ENCODE measurements at places on chromosomes 5 and 9.

GRCh38 chr9:68750255-68750654 lies 45.2 kb downstream of the PIP5K1B start:
- no peak for DNase-seq

GRCh38 chr9:21481470-21482056 lies 550 bp downstream of the IFNE start:
- no peak for DNase-seq

DNA sequence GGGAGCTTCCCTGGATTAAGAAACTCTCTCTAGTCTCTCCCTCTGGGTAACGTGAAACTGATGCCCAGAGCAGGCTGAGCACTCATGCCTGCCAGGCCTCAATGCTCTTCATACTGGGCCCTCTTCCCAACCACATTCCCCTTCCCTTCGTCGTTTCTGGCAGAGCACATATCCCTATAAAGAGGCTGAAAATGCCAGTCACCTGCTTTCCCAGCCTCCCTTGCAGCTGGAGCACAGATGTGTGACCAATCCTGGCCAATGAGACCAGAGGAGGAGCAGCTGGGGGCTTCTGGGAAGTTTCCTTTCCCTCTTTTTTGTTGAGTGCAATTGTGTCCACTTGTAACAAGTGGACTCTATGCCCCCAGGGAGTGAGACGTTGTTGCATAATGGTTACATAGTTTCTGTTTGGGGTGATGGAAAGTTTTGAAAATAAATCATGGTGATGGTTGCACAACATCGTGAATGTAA lies 30.2 kb upstream of the SMIM23 start:
- DNase-seq = peak; percentile 40

DNA sequence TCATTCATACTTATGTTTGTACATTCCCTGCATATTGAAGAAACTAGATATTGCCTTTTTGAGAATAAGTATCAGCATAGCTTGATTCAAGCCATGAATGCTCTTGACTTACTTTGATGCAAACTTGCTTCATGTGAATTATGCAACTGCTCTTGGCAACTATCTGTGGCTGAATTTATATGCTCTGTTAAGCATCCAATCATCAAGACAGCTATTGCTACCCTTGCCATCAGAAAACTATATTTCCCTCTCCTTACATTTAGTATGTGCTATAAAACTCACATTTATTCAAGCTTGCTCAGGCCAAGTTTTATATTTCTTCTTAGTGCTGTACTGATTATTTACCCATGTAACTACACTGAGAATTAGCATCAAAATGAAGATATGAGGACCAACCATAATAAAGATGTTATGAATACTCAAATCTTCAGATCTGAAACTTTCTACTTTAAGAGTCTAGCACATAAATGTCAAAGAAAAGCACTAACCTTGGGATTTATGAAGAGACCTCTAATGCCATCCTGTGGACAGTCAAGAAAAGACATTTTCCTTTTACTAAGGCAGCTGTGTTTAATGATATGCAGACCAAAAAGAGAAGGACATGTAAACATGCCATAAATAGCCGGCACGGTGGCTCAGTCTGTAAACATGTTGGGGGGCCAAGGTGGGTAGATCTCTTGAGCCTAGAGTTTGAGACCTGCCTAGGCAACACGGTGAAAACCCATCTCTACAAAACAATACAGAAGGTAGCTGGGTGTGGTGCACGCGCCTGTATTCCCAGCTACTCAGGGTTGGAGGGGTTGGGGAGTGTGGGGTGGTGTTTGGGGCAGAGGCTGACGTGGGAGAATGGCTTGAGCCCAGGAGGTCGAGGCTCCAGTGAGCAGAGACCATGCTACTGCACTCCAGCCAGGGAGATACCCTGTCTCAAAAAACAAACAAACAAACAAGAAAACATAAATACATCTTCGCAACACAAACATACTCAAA lies 267.0 kb upstream of the TYRP1 start:
- no peak for DNase-seq

- DNase-seq = no peak
Observed at GRCh38 chr5:59500014-59500413, 393.5 kb downstream of the PDE4D start.

- peak; percentile 47 for DNase-seq
Observed at GRCh38 chr5:74275171-74275992, 365.1 kb downstream of the ENC1 start.

DNA sequence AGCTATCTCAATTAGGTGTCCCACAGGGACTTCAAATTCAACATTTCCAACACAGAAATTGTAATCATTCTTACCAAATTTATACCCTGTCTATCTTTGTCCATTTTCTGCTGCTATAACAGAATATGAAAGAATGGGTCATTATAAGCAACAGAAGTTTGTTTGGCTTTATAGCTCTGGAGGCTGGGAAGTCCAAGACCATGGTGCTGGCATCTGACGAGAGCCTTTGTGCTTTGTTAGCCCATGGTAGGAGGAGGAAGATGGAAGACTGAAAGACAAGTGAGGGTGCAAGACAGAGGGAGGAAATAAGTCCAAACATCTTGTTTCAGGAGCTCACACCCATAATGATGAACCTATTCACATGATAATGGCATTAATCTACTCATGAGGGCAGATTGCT lies 72.2 kb downstream of the CWC27 start:
- DNase-seq = no peak

- DNase-seq = no peak
Observed at GRCh38 chr5:94849324-94849723, 230.9 kb downstream of the SLF1 start.

GRCh38 chr5:102278231-102278630 lies 17.9 kb downstream of the SLCO4C1 start:
- DNase-seq = no peak

DNA sequence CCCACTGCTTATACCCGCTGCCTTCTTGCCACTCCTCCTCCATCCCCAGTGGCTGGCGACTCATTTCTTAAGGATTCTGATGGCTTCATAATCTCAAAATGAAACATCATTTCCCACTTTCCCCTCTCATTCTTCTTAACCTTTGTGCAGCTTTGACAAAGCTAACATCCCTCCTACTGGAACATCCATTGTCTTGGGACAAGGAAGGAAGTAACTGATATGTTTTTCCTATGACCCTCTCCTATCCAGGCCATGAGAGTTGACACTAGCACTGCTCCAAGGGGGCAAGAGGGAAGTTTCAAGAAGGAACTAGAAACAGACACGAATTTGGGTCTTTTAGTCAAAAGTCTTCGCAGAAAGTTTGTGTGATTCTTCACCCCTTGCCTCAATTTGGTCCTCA lies 71.7 kb upstream of the SNX2 start:
- no peak for DNase-seq

DNA sequence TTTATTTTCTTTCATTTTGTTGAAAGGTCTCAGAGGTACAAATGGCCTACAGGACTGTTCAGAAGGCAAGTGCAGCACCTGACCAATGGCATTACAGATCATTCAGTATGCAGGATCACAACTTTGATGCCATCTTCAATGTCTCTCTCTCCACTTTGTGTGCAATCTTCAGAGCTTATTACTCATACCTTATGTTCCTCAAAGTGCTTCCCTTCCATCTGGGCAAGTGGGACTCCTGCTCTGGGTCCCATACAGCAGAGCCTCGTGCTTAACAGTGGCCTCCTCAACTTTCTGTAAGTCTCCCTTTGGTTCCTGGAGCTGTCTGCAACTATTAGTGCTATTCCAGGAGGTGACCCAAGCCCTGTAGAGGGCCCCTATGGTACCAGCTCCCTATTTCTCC lies 358.4 kb upstream of the RPS23 start:
- no peak for DNase-seq

- DNase-seq = no peak
Observed at GRCh38 chr9:17900606-17901005, 321.7 kb downstream of the SH3GL2 start.

- no peak for DNase-seq
Observed at GRCh38 chr9:122016744-122017143, 76.4 kb downstream of the TTLL11 start.

- no peak for DNase-seq
Observed at GRCh38 chr5:149747141-149747832, 17.2 kb downstream of the PPARGC1B start.

GRCh38 chr9:12363439-12363838 lies 329.7 kb upstream of the TYRP1 start:
- DNase-seq = no peak

- DNase-seq = no peak
Observed at GRCh38 chr9:126561582-126561981, 52.1 kb upstream of the LMX1B start.

GRCh38 chr5:125372694-125373631 lies 626.5 kb upstream of the ZNF608 start:
- DNase-seq = peak; percentile 69

- DNase-seq = no peak
Observed at GRCh38 chr9:27485158-27485557, 38.9 kb upstream of the IFNK start.

DNA sequence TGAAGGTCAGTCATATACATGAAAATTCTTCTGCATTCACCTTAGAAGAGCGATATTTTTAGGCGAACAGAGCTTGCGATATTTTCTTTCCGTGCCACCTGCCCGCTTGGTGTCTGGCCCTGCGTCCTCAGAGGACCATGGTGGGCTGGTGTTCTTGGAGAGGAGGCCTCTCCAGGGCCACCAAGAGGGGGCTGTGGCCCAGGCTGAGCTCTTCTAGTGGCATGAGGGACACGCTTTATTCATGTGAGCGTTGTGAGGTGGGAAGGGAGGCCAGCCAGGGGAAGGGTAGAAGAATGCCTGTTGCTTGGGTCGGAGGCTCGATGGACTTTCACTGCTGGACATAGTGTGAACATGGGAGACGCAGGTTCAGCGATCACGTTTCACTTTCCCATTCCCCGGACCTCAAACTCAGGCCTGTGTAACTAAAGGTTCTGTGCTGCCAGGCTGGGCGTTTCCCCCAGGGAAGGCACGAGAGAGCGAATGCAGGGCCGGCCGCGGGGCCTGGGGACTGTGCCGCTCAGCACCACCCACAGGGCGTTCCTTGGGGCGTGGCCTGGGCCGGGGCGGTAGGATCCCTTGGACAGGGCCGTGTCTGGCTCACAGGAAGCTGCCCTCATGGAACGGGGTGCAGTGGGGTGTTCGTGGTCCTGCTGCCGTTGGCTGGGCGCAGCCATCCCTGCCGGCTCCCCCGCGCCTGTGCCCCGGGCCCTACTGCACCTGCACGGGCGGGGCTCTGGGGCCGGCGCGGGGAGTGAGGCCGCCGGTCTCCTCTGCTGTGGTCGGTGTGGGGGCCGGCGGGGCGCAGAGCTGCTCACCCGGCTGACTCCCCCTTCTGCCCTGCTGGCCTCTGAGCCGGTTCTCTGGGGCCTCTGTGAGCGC lies 40.7 kb upstream of the CLPTM1L start:
- peak; percentile 60 for DNase-seq

- no peak for DNase-seq
Observed at GRCh38 chr9:69073103-69073502, 37.6 kb downstream of the FXN start.

- peak; percentile 68 for DNase-seq
Observed at GRCh38 chr5:126138281-126138931, 284.8 kb upstream of the GRAMD2B start.

- peak; percentile 43 for DNase-seq
Observed at GRCh38 chr9:20604562-20604961, 17.7 kb downstream of the MLLT3 start.

DNA sequence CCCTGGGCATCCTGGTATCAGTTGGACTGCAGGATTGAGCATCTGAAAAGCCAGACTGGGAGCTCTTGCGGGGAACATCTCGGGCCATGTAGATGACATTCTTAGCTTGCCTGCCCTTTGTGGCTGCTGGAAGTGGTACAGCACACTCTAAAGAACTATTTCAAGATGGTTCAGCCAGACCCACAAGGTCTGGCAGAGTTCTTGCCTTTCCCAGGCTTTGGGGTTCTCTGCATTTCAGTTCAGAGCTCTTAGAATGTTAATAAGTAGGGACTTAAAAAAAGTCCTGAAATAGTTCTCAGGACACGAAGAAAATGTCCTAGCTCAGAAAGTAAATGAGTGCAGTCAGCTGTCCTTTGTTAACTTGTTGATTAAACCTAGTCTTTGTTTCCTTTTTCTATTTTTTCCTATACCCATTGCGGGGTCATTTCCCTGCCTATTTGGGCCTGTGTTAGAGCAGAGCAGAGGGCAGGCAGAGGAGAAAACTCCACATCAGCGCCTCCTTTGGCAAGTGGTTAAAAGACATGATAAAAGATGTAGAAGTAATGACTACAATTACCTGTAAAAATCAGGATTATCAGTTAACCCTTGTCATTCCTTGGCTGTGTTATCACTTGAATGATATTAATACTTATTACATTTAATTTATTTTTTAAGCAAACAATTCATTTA lies 291.5 kb downstream of the ZSWIM6 start:
- no peak for DNase-seq

- peak; percentile 83 for DNase-seq
Observed at GRCh38 chr9:91992461-91993041, 42.5 kb upstream of the ROR2 start.

DNA sequence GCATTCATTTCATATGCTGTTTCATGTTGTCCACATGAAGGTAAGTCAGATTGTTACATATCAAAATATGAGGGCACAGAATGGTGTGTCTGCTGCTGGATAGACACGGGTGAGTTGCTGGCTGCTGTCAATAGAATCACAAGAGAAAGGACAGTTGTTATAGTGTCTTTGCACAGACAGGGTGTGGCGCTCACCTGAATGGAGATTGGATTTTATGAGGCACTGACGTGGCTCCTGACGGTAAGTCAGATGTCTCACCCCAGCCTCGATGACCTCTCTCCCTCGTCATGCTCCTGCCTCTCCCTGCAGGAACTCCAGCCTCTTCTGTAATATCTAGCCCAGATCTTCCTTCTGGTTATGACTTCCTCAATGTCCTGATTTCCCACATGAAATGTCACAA lies 75.4 kb upstream of the SELENOP start:
- no peak for DNase-seq

DNA sequence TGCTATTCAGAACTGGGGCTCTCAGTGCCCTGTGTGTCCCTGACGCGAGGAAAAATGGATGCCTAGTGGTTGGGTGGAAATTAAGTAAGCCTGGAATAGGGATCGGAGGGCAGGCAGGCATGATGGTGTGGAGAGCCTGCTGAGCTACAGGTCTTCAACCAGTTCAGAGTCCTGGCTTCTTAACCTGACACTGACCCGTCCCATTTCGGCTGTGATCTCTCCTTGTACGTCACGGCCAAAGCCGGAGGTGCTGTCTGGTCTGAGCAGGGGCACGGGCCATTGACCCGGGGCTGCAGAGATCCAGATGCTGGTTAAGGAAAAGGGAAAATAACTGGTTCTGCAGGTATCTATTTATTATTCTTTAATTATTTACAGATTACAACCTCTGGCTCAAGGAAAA lies 27.9 kb downstream of the RHOBTB3 start:
- no peak for DNase-seq

GRCh38 chr9:21782205-21782604 lies 20.2 kb upstream of the MTAP start:
- no peak for DNase-seq

- DNase-seq = peak; percentile 26
Observed at GRCh38 chr5:113293975-113294310, 140.8 kb downstream of the TSSK1B start.

DNA sequence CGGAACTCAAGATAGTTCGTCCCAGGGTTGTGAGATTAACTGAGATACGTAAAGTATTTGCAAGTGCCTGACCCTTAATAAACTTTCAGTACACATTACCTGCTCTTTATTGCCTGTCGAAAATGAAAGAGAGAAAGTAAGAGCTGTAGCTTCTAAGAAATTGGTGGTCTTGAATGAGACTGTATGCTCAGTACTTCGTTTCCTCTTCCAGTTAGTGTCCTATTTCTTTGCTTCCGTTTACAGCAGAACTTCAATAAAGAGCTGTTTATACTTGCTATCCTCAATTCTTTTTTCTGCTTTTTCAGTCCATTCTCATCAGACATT lies 534 bp downstream of the SRFBP1 start:
- DNase-seq = peak; percentile 10
